Activated CD4-positive, alpha-beta T cell treated with anti-CD3 and anti-CD28 coated beads, Interleukin-2, amount 50 U/mL, for 16 hours (primary cell): ENCODE measurements at places on chromosomes 13 and 19.

GRCh38 chr13:59861676-59862075 is 302.1 kb downstream of the DIAPH3 start:
- no peak for DNase-seq

- DNase-seq = no peak
Measured at GRCh38 chr13:48864100-48864499, 111.6 kb upstream of the FNDC3A start.

DNA sequence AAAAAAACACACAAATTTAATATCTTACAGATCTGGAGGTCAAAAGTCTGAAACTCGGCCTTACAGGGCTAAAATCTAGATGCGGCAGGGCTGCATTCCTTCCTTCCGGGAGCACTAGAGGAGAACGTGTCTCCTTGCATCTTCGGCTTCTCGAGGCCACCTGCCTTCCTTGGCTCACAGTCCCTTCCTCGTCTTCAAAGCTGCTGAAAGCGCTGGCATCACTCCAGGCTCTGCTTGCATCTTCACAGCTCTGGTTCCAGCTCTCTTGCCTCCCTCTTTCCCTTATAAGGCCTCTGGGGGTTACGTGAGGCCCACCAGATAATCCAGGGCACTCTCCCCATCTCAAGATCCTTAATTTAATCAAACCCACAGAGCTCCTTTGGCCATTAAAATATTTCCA is 10.5 kb downstream of the XRCC1 start:
- DNase-seq = no peak

DNA sequence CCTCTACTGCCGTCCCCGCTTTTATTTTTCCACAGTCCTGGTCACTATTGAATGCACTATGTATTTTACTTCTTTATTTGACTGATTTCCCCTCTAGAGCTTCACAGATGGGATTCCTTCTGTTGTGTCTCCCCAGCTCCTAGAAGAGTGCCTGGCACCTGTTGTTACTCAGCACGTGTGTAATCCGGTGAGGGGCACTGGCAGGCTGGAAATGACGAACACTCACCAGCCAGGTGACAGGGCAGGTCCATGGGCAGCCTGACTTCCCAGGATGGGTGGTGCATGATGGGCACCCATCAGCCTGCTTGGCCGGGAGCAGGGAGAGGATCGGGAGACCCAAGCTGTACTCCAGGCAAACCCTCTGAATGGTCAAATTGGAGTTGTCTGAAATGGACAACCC is 67.2 kb downstream of the CEBPG start:
- no peak for DNase-seq

DNA sequence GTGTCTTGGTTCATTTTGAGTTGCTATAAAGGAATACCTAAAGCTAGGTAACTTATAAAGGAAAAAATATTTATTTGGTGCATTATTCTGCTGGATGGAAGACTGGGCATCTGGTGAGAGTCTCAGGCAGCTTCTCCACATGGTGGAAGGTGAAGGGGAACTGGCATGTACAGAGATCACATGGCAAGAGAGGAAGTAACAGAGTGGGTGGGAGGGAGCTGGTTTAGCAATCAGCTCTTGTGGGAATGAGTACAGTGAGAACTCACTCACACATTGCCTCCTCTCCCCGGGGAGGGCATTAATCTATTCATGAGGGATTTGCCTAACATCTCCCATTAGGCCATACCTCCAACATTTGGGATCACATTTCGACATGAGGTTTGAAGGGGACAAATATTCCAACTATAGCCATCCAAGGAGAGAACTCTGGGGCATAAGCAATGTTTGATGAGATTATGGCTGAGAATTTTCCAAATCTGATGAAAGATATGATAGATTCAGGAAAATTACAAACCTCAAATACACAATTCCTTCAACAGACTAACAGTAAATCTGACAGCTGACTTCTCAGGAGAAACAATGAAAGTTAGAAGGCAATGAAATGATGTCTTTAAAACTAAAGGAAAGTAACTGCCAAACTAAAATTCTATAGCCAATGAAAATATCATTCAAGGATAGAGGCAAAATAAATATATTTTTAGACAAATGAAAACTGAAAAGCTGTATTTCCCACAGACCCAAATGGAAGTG is 52.5 kb downstream of the MTUS2 start:
- no peak for DNase-seq

GRCh38 chr19:3359015-3359918 is 7.1 kb upstream of the NFIC start:
- peak; percentile 40 for DNase-seq
